ENCODE measurements at places on chromosomes 5 and 9. TPM values are rescaled to one million over a fixed set of nuclear protein-coding genes. Genes with fewer than 3 reads are reported as not detected.

DNA sequence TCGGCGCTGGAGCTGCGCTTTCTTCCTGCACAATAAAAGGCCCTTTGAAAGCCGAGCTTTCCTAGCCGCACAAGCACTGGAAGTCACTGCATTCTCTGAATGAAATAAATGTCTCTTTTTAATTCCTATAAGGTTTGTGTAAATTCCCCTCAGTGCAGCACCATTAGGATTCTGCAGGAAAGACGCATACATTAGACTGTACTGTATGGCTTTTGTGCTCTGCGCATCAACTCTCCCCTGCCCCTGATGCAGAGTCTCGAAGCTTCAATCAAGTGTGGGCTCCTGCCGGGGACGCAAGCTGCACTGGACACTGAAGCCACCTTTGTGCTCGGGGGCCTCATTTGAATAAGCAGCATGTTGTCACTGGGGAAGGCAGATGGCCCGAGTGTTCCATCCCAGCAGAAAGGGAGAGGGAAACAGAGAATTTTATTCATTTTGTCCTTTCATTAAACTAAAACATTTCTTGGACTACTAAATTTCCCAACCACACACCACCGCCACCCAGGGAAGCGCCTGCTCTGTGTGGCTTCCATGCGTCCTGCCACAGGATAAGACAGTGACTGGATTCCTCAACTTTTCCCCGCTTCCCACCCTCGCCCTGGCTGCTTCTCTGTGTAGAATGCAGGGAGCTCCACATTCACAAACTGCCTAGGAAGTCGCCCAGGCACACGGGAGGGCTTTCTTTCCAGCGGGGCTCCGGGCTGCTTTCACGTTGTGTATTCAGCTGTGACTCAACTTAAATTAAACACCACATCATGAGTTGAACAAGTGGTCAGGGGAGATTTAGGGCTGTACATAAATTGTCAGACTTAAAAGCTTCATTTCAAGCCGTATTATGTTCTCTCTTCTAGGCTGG is 635.4 kb downstream of the IRX1 start:
- DNase-seq = peak; percentile 92

DNA sequence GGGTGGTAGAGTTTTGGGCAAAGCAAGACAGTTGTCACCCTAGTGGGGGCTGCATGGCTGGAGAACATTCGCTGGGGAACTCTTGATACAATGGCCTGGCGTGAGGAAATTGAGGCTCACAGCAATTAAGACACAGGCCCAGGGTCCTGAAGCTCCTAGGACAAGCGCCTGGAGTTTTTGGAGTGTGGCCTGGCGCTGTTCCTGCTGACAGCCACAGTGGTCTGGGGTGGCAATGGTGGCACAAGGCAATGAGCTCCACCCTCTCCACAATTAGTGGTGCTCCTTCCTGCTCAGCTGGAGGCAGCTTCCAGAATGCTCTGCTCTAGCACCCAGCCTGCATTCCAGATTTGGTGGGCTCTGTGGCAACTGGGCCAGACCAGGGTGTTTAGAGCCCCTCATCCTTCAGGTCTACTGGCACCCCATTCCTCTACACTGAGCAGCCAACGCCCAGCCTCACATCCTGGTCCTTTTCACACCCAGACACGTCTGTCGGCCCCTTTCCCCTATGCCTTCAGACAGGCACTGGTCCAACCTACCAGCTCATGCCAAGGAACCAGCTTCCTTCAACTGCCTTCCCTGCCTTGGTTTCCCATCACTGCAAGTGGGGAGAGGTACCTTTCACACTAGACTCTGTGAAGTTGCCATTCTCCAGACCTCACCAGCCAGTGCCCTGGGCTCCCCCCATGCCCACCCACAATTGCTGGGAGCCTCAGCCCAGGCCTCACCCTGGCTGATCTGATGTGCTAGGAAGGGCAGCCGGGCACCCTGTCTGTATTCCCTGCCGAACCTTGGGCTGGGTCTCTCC is 138.1 kb upstream of the COL5A1 start:
- DNase-seq = no peak

DNA sequence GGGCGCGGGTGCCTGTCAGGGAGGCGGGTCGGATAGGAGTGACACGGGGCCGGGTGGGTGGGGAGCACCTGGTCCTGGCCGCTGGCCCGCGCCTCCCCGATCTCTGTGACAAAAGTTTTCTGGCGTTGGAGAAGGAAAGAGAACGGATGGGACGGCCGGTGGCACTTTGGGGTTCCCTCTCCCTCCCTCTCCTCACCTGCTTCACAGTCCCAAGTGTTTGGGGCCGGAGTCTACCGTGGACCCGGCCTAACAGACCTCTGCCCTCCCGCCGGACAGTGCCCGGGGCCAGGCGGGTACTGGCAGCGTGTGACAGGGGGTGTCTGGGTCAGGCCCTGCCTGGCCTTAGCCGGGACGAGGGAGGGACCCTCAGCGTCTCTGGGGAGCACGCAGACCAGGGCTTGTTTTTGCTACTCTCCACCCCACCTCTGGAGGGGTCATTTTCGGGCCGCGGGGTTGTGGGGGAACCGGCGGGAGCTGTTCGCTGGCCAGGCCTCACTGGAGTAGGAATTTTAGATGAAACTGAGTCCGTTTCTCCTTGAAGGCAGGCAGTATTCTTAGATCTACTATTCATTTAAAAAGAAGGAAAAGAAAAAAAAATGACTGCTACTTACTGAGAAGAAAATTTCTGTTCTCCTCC is 1.7 kb downstream of the PRDM6 start:
- DNase-seq = no peak

DNA sequence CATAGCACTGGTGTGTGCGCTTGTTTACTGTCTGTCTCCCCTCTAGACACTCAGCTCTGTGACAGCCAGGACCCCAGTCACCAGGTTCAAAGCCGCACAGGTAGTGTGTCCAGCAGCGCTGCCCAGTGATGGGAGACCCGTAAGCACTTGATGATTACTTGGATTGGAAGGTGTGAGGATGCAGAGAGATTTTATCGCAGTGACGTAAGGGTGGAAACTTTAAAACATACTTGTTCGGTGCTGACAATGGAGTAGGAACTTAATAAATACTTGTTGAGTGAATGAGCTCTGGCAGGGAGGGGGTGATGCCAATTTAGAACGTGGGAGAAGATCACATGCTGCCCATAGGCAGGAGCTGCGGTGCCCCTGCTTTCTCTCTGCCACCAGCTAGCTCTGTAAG is 99.2 kb upstream of the PITX1 start:
- DNase-seq = no peak

HSPA4 gene
- 41.9 TPM for polyA plus RNA-seq

SLC25A2 gene
- not detected for polyA plus RNA-seq

IFNA13 gene
- not detected for polyA plus RNA-seq

FAM221B gene
- polyA plus RNA-seq = not detected

FAM153A gene
- 0.48 TPM for polyA plus RNA-seq

Measured in brain (organoid and tissue), 16 donors.